ENCODE measurements at places on chromosomes 6 and 20. TPM values are rescaled to one million over a fixed set of nuclear protein-coding genes. Genes with fewer than 3 reads are reported as not detected.

DNA sequence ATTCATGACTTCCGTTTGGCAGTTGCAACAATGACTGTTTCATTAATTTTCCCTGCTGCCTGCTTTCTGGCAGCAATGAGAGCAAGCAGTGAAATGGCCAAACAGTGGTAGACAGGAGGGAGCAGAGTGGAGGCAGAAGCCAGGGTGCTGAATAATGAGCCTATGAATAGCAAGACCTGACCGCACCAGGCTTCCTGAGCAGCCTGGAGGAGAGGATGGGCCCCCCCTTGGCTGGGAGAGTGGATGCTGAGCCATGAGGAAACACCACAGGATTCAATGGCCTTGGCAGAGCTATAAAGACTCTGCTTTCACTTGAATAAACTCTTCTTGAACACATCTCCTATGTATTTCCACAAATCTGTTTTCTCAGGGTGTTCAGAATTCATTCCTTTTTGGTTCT, 68.1 kb upstream of the SNRPB2 start:
- DNase-seq = no peak

DNA sequence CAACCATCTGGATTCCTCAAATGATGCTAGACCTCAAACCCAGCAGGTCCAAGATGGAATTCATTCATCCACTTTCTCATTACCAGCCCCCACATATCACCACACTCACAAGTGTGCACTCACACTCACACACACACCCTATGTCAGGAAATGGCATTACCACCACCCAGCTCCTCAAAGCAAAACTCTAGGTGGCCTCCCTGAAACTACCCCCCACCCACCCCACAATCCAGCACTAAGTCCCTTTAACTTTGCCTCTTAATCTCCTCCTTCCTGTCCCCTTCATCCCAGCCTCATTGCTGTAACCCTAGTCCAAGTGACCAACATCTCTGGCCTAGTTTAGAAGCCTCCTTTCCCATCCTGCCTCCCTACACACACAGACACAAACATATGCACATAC, 109.4 kb downstream of the TNFAIP3 start:
- DNase-seq = no peak

PRDM13 gene
- total RNA-seq = not detected

LRRC73 gene
- 0.40 TPM for total RNA-seq

POPDC3 gene
- total RNA-seq = 2.1 TPM

Measured in osteocyte (in vitro differentiated cells).